ENCODE measurements at places on chromosomes 7 and 10.

GRCh38 chr7:6258440-6259182 is 13.8 kb downstream of the CYTH3 start:
- DNase-seq, result no peak

DNA sequence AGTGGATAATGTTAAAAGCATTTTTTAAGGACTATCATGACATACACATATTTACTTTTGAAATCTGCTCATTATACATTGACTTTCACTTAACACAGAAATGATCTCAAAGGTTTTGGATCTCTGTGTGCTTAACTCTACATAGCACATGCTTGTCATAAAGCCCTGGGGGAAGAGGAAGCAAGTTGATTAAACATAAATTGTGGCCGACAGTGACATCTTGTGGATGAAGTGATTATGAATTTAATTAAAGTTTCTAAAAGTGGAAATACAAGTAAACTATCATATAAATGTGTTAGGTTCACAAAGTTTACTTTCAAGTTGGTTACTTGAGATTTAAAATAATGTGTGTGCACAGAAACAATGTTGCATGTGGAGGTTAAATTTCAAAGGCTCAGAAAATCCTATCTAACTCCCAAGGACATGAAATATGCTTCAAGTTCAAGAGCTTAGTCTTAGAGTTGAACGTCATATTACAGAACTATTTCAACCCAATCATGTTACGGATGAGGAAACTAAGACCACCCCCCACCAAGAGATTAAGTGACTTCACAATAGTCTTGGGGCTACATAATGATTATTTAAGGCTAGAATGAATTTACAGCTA is 1247.8 kb downstream of the GATA3 start:
- DNase-seq, result no peak

GRCh38 chr7:1785839-1786238 is 115.8 kb downstream of the ELFN1 start:
- no peak for DNase-seq

DNA sequence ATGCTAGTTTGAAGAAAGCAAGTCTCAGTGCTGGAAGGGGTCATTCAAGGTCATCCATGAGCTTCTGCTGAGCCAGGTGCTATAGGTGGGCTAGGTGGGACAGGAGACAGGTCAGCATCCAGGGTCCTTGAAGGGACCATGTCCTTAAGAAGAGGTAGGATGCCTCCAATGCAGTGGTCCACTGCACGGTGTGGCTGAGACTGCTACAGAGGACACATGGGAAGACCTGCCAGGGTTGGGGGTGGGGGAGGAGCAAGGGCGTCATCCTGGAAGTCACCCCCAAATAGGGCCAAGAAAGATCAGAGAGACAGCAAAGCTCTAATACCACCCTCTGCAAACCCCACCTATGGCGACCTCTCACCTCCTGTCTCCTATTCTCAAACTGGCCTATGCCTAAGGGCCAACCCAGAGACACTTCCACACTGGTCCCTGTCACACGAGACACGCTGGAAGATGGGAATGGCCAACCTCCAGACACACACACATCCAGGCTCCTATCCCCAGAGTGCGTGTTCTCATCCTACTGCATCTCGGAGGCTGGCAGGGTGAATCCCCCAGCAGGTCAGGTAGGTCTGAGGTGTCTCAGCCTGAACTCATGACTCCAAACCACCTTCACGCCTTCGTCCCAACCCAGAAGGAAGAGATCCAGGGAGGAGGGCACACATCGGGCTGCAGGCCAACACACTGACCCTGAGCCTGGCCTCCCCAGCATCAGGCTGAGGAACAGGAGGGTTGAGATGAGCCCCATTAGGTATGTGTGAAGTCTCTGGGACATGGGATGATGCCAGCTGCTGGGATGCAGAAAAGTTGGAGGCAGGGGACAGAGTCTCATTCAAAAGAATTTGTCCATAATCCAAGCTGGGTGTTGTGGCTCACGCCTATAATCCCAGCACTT is 5.6 kb upstream of the PPP1R35 start:
- no peak for DNase-seq

DNA sequence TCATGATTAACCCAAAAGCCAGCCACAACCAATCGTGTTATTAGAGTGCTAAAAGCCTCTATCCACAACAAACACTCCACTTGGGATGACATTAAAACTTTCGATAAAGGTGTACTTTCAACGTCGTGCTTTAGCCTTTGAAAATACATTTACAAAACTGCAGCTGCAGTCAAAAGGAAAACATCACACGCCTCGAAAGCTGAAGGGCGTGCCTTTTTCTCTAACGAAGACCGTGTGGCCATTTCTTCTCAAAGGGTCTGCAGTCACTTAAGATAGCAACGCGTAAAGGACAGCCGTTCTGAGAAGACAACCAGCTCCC is 1.1 kb downstream of the ARHGAP12 start:
- DNase-seq, result no peak

DNA sequence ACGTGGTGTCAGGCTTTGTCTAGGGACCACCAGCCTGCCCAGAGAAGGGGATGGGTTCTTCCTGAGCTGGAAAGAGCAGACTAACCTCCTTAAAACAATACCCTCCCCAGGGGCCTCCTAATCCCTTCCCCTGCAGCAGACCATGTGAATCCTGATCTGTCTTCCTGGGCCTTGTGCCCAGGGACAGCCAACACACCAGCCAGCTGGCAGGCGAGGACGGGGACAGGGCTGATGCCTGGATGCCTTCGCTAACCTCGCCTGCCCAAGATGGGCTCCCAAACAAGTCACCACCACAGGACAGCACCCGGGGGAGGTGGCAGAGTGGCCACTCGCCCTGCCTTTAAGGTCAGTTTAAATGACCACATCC is 17.6 kb downstream of the PODXL start:
- no peak for DNase-seq

DNA sequence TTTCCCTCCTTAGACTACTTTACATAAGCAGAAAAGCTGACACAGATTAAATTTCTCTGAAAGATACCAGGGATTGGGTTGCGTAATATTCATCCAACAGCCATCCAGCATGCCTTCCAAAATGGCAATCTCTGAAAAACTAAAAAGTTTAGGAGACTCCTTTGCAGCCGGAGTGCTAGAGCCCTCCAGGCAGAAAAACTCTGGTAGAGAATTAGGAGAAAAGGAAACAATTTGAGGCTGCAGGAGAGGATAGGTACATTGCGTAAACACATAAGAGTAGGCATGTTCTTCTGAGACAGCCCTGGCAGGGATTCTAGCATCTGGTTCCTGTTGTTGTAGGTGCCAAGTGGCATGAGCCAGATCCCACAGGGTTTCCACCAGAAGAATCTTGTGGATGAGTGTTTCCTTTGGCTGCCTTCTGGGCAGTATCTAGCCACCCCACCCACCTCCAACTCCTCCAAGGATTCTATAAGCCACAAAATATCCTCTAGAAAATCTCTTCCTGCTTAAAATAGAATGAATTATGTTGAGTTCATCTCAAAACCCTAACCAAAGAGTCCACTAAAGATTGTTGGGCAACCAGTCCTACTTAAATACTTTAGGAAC is 402.4 kb downstream of the HGF start:
- no peak for DNase-seq

- DNase-seq, result no peak
Measured at GRCh38 chr10:113320211-113320610, 232.6 kb upstream of the HABP2 start.

DNA sequence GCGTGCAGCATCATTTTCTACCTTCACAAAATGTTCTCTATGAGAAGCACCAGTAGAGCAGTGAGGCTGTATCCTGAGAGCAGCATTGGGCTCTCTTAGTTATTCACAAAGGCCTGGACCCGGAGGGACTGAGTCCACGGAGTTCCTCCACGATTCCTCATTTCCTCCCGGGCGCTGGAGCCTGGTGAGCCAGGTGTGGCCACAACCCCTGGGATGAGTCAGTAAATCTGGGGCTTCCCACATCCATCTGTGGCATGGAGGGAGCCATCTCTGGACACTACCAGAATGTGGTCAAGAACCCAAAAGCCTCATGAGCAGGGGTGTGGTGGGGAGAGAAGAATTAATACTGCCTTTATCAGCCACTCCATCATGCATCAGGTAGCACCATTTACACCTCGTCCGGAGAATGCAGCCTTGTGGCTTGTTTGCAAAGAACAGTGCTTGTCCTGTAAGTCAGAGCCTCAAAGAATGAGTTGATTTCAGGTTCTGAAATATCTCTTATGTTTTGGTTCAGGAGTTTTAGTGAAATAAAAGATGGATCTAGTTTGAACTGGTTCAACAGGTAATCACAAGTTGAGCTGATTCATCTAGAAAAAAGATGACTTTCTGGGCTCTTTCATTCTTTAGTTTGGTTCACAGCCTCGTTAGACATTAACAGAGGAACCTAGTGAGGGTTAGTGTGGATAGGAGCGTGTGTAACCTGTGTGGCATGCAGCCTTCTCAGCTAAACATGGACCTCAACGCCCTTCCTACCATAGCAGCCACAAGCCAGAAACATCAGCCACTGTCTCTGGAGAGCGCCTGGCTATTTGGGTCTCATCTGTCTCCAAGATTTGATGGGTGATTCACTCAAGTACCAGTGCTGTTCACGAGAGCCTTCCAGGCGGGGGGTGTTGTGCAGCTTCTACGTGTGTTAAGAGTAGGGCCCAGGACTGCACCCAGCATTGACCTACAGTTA is 95.2 kb downstream of the WDR37 start:
- no peak for DNase-seq

GRCh38 chr7:158858592-158859503 is 2.5 kb downstream of the DYNC2I1 start:
- no peak for DNase-seq

DNA sequence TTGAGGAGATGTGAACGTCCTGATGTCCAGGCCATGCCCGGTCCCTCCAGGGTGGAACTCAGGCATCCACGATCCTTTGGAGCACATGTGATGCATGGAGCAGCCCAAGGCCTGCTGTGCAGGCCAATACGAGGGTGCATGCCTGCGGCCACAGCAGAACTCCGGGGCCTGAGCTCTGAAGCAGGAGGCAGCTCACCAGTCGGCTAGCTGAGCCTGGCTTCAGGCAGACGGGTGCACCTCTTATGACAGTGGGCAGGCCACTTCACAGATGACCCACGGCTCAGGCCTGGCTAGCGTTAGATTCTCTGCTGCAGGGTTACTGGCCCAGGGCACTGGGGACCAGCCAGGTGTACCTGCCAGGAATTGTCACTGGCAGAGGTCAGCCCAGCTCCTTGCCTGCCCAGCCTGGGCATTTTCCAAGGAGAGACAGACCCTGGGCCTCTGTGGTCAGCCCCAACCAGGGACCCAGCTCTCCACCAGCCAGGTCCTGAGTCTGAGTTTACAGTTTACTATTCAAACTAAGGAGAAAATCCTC is 29.6 kb upstream of the INPP5A start:
- no peak for DNase-seq

DNA sequence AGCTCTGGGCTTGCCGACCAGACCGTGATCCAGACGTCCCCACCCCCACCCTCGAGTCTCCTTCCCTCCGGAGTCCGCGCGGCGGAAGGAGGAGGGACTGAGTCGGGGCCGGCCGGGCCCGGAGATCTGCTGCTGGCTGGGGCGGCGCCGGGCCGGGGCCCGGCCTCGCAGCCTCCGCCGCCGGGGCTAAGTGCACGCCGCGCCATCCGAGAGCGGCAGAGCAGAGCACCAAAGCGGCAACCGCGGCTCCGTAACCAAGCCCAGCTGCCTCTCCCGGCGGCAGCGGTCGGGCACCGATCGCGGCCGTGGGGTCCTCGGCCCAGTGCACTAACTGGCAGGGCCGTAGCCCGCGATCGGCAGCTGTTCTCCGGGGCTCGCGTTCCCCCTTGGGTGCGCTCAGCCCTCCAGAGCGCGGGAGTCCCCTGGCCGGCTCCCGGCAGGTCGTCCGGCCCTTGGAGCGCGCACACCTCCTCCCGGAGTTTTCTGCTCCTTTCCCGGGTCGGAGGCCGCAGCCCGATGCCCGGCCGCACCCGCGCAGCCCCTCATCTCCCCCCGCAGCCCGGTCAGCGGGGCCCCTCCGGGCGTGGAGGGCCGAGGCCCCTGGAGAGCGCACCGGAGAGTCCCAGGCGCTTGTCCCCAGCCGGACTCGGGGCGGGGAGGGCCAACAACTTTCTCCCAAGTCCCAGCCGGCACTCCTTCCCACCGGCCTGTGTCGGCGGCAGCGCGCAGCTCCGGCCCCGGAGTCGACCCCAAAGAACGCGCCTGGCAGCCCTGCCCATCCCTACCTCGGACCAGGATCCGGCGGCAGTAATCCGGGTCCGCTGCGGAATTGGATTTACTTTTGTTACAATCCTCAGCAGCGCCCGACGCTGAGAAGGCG is 799 bp downstream of the VAX1 start:
- no peak for DNase-seq

- no peak for DNase-seq
Measured at GRCh38 chr7:90674625-90675024, 78.5 kb downstream of the CDK14 start.

DNA sequence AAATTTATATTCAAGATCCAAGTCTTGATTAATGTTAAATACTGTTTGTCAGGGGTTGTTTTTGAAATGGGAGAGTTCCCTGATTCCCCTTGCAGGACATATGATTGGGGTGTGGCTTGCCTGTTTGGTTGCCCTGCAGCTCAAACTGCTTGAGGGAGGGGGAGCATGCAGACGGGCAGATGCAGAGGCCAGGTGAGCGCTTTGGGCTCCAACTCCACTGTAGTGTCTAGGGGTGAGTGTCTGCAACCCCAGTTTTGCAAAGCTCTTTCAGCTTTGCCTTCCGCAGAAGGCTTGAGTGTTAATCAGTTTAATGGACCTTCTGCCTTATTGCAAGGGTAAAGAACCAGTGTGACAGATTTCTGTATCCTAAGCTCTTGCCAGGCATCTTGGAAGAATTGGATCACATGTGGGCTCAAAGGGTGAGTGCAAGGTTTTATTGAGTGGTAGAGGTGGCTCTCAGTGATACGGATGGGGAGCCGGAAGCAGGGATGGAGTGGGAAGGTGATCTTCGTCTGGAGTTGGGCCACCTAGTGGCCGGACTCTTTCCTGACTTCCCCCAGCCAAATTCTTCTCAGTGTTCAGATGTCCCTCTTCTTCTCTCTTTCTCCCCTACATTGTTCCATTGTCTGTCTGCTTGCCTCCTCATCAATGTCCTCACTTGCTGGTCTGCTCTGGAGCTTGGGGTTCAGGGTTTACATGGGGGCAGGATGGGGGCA is 479.7 kb downstream of the ATRNL1 start:
- no peak for DNase-seq

DNA sequence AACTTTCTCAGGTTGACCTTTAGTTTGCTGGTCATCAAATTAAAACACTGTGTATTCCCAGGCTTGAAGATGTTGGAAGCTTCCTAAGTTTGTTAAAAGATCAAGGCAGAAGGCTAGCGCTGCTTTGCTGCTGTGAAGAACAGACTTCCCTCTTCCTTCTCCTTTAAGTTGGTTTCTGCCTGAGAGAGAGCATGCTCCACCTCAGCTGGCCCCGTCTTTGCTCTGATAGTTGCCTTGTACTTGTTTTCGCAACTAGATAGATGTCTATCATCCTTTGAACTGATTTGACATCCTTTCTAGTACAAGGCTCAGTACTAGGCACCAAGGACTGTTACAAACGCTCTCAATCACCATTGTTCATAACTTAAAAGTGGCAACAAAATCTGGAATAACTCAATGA is 177.8 kb upstream of the MKLN1 start:
- no peak for DNase-seq

- DNase-seq, result no peak
Measured at GRCh38 chr7:36224934-36225858, 72.1 kb downstream of the EEPD1 start.

- DNase-seq, result no peak
Measured at GRCh38 chr7:134514106-134514505, 13.3 kb upstream of the AKR1B10 start.

GRCh38 chr10:128000471-128001362 is 93.8 kb downstream of the PTPRE start:
- no peak for DNase-seq

GRCh38 chr10:317271-317769 is 182.1 kb downstream of the ZMYND11 start:
- DNase-seq, result no peak
